Vagina (tissue), 2 donors: ENCODE measurements at places on chromosomes 6 and 20. TPM values are rescaled to one million over a fixed set of nuclear protein-coding genes. Genes with fewer than 3 reads are reported as not detected.

- no peak for DNase-seq
Measured at GRCh38 chr6:31401403-31401802, 2.0 kb upstream of the MICA start.

GRCh38 chr6:55299286-55299985 lies 27.8 kb upstream of the GFRAL start:
- no peak for DNase-seq

DNA sequence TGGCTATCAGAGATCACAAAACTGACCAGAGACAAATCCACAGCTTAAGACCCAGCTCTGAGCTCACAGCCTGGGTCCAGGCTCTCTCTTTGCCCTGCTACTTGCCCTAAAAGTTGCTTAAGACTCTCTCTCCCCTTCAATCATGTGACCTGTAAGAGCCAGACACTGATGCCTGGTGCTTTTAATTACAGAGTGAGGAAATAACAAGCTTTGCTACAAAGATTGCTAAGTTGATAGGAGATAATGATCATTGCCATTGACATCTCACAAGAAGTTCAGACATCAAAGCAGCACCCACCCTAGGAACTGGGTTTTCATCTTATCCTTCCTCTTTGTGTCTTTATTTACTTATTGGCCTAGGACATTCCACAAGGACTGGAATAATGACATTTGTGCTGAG lies 125.9 kb upstream of the CD93 start:
- no peak for DNase-seq

GSTA3 gene
- total RNA-seq: not detected

NOTCH4 gene
- total RNA-seq: 18.2 TPM

DNA sequence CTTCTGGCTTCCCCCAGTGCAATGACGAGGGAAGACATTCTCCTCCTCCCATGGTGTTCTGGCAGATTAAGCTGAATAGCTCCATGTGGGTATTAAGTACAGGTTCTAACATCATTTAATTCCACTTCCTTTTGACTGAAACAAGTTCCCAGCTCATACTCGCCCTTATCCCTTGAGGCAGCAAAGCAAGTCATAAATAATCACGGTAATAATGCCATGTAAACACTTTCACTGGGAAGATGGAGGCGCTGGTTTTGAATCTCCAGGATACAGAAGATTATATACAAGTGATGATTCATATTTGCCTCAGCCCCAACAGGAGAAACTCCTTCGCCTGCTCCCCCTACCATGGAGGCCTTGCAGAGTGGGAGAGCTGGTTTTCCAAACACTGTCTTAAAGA lies 141.3 kb downstream of the PXDC1 start:
- DNase-seq: peak; percentile 74

- no peak for DNase-seq
Measured at GRCh38 chr6:111105578-111105977, 18.3 kb downstream of the SLC16A10 start.

- no peak for DNase-seq
Measured at GRCh38 chr6:161057103-161058091, 65.8 kb downstream of the MAP3K4 start.

KCNQ2 gene
- total RNA-seq: 1.2 TPM

- no peak for DNase-seq
Measured at GRCh38 chr20:15673206-15673605, 900.0 kb downstream of the KIF16B start.

GRCh38 chr20:49230561-49231133 lies 11.4 kb downstream of the DDX27 start:
- no peak for DNase-seq

CFAP206 gene
- total RNA-seq: not detected

GRCh38 chr6:11232770-11233626 lies 530 bp upstream of the NEDD9 start:
- DNase-seq: no peak

DNA sequence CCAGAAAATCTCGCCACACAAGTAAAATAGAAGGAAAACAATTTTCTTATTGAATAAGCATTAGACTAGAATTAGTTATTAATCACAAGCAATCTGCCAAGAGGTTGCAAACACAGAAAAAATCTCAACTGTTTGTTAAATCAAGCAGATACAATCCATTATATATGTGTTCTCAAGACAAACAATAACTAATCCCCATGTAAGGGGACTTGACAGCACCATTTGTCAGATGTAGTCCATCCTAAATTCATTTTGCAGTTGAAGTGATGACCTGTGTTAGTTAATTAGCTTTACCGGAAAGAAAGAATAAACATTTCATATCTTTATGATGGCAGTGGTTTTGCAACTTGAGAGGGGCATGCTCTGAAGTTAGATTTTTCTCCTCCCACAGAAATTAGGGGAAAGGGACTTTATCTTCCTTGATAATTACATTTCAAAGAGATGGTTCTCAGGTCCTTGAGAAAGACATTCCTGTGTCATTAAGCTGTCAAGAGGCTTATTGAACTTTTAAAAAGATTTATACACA lies 1588.0 kb downstream of the GRIK2 start:
- no peak for DNase-seq

DNA sequence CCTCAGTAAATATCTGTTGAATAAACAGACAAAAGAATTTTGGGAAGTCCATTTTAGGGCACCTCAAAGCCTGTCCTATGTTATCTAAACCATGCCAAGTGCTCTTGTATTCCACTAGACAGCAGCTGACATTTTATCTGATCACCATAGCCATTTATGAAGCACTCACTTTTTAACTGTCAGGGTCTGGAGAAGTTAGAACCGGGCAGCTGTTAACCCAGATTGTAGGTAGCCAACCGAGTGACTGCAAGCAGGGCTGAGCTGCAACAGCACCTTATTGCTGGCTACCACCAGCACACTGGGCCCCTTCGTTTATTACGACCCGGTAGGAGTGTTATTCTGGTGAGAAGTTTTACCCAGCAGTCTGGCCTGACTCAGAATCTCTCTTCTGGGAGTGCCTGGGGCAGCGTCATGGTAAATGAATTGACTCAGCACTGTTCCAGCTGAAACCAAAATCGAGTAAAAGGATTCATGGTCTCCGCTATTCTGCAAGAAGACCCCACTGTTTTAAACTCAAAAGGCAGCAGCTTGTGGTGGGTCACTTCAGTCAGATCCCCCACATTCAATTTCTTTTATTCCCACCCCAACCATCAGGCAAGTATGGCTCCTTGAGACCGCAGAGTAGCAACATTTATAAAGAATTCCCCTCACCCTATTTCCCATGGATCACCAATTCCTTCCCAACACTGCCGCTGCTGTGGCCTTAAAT lies 1.7 kb downstream of the UBE2V1 start:
- no peak for DNase-seq

- peak; percentile 29 for DNase-seq
Measured at GRCh38 chr6:1244278-1244677, 67.6 kb upstream of the FOXQ1 start.

KCNK17 gene
- total RNA-seq: not detected

SCGN gene
- not detected for total RNA-seq

- no peak for DNase-seq
Measured at GRCh38 chr6:126661646-126662045, 321.7 kb downstream of the CENPW start.

DNA sequence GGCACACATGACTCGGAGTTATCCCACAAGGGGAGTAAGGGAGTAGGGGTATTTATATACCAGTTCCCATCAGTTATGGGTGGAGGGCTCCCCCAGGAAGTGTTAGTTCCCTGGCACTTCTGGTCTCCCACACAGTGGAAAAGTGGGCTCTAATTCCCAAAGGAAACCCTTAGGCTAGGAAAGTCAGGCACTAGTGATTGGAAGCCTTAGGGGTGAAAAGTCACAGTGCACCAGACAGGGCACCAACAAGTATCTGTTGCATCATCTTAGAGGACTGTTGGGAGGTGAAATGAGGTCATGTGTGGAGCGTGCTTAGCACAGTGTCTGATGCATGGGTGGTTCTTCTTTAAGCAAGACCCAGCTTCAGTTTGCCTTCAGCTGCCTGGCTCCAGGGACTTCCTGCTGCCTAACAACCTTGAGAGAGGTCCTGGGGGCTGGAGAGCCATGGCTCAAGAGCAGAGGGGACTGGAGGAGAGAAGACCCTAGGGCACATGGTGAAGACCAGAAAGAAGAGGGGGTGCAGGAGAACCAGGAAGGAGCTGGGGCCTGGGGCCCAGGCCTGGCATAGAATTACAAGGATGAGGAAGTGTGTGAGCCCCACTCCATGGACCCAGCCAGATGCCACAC lies 7.5 kb upstream of the FOXP4 start:
- no peak for DNase-seq

KCNS1 gene
- total RNA-seq: not detected

- no peak for DNase-seq
Measured at GRCh38 chr20:36303020-36303595, 3.0 kb upstream of the DLGAP4 start.

BCLAF1 gene
- 97.0 TPM for total RNA-seq

GRCh38 chr20:35845561-35845960 lies 73.7 kb downstream of the PHF20 start:
- no peak for DNase-seq

TBC1D32 gene
- total RNA-seq: 9.8 TPM

GRCh38 chr6:56005426-56005825 lies 130.0 kb upstream of the BMP5 start:
- DNase-seq: no peak

SMPDL3A gene
- total RNA-seq: 44.7 TPM

DNA sequence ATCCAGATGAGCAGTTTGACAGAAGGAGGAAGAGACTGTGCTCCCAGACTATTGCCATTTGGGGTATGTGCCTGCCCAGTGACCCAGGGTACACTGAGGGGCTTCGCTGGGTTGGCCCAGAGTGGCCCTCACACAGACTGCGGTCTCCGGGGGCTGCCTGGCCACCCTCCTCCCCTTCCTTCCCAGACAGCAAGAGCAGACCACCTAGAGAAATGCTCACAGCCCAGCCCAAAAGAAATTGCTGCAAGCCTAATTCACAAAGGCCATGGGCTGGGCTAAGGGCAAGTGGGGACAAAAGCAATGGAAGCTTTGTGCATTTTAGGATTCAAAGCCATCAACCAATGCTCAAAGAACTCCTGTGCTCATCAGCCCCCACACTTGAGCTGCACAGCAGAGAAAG lies 277.6 kb downstream of the CDC5L start:
- no peak for DNase-seq

DNA sequence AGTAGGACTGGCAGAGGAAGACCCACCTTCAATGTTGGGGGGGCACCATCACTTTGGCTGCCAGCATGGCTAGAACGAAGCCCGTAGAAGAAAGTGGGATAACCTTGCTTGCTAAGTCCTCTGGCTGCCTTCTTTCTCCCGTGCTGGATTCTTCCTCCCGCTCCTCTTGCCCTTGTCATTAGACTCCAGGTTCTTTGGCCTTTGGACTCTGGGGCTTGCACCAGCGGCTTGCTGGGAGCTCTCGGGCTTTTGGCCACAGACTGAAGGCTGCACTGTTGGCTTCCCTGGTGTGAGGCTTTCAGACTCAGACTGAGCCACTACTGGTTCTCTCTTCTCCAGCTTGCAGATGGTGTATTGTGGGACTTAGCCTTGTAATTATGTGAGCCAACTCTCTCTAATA lies 28.2 kb downstream of the GSTA2 start:
- no peak for DNase-seq

DNA sequence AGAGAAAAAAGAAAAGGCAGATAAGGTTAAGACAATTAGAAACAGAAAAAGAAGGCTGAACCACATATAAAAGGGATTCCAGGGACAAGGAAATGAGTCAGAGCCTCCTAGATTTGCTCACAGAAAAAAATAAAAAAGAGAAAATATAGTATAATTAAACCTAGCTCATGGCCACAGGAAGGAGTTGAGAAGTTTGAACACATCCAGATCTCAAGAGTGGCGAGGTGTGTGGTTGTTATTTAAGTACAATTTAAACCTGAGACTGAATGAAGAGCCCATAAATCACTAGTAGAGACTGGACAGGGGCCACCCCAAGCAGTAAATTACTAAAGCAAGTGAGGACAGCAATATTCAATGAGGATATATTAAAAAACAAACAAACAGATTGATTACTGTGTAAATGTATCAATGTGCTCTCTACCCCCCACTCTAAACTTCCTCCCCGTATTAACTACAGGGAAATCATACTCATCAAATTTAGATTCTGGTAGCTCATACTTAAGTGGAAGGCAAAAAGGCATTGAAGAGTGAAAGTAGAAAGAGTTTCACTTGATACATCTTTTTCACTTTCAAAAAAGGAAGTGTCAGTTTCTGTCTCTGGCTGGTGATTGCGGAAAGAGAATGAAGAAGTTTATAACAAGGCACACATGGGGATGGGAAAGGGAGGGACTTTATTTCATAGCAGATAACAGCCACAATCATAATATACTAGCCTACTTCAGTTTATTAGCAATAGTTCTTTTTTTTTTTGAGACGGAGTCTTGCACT lies 49.3 kb upstream of the SCAF8 start:
- no peak for DNase-seq

CST5 gene
- total RNA-seq: not detected

- DNase-seq: no peak
Measured at GRCh38 chr20:61839912-61840778, 225.5 kb downstream of the TAF4 start.

PDYN gene
- not detected for total RNA-seq
